HS-27A (cell line): ENCODE measurements at places on chromosomes 6 and 20.

- DNase-seq: no peak
These were observed 62.0 kb downstream of the FAM120B start for GRCh38 chr6:170368544-170368943.

- DNase-seq: no peak
These were observed 5.0 kb downstream of the SRC start for GRCh38 chr20:37350649-37351574.

GRCh38 chr20:33645396-33645795, 16.7 kb upstream of the C20orf144 start:
- no peak for DNase-seq

DNA sequence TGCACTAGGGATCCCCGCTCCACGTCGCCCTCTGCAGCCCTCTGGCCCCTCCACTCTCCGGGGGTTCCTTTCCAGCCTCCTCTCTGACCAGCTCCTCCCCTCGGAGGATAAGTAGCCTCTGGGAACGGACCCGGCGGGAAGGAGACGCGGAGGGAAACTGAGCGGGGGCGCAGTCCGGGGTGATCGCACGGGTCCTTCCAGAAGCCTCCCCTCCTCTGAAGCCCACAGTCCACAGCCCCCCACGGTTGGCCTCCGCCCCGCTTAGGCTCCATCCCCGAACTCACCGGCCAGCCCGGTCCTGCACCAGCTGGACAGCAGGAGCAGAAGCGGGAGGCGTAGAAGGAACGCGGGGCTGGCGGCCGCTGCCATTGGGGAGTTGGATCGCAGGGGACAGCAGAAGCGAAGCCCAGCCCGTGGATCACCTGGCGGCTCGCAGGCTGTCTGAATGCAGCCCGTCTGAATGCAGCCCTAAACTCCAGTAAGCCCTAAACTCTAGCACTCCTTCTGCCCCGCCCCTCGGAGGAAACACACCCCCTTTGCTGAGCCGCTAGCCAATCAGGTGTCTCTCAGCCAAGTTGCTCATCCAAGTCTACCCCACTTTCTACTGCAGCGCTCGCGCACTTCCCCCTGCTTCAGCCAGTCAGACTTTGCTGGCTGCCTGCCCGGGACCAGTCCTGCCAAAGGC, at the start of gene RAET1G:
Gene RAET1G, minus strand, starts transcription at position 480 of the 685 bp plus-strand sequence. Its CDS starts 111 bp downstream, at position 369.
- DNase-seq: peak; percentile 75

DNA sequence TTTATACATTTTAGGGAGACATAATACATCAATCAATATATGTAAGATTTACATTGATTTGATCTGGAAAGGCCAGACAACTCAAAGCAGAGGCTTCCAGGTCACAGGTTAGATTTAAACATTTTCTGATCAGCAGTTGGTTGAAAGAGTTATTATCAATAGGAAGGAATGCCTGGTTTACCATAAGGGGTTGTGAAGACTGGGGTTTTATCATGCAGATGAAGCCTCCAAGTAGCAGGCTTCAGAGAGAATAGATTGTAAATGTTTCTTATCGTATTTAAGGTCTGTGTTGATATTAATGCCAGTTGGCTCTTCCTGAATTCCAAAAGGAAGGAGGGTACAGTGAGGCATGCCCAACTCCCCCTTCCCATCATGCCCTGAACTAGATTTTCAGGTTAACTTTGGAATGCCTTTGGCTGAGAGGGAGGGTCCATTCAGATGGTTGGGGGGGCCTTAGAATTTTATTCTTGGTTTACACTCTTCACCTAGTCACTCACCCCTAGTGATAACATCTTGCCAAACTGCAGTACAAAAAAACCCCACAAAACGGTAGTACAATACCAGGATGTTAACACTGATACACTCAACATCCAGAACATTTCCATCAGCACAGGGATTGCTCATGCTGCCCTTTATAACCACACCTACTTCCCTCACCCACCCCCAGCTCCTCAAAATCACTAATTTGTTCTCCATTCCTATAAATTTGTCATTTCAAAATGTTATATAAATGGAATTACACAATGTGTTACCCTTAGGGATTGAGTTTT, 259.6 kb upstream of the PLN start:
- no peak for DNase-seq

DNA sequence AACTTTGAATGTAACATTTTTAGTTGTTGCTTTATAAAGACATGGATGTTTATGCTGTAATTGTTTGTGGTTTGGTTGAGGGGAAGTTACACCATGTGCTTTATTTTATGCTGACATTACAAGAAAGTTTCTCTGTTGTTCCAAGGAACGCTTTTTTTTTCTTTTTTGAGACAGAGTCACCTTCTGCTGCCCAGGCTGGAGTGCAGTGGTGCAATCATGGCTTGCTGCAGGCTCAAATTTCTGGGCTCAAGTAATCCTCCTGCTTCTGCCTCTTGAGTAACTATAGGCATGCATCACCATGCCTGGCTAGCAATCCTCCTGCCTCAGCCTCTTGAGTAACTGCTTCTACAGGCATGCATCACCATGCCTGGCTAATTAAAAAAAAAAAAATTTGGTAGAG, 21.0 kb upstream of the IFNGR1 start:
- DNase-seq: no peak

- DNase-seq: no peak
These were observed 139.0 kb downstream of the FLRT3 start for GRCh38 chr20:14198416-14198815.

GRCh38 chr20:54514028-54514607, 38.7 kb downstream of the DOK5 start:
- DNase-seq: no peak

GRCh38 chr6:27238010-27238983, 9.2 kb upstream of the PRSS16 start:
- DNase-seq: no peak

DNA sequence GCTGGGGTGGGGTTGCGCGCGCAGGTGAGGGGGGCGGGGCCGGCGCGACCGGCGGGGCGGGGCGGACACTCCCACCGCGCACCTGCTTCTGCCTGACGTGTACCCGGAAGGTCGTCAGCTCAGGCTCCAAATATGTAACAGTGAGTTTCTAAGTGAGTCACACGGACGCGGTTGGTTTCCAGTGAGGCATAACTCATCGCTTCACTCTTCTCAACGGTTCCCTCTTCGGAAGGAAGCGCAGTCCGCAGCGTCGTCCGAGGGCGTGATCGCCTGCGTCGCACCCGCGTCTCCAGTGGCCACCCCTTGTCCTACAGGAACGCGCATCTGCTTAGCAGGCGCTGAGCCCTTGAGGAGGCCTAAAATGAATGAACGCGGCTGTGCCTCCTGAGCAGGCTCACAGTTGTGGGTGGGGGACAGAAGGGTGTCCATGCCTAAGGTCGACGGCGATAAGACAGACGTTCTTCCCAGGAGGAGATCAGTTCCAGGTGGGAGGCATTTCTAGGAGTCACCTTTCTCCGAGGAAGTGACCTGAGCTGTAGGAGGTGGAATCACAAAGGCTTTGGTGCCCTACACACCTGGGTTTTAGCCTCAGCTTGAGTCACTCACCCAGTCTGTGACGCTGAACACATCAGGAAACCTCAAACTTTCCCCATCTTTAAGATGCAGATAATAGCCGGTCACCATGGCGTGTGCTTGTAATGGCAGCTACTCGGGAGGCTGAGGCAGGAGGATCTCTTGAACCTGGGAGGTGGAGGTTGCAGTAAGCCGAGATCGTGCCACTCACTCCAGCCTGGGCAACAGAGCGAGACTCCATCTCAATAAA, 50.9 kb upstream of the EZR start:
- DNase-seq: no peak

DNA sequence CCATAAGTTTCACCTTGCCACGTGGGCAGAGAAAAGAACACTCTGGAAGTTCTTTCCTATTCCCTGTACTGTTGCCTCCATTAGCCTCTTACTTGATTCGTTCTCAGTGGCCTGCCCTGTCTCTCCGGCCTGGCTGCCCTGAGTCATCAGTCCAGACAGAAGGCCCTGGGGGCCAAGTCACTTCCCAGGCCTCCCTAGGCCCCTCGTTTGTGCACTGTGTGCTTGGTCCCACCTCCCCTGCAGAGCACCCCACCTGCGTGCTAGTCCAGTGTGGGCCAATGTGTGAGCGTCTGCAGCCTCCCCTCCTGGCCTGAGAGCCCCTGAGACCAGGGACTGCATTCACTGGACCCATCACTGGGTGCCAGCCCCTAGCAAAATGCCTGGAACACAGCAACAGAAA, 191.2 kb upstream of the RREB1 start:
- no peak for DNase-seq

- no peak for DNase-seq
These were observed 197.6 kb downstream of the DLL1 start for GRCh38 chr6:170093276-170093657.

- no peak for DNase-seq
These were observed 203.0 kb upstream of the RGS17 start for GRCh38 chr6:153334121-153334520.

DNA sequence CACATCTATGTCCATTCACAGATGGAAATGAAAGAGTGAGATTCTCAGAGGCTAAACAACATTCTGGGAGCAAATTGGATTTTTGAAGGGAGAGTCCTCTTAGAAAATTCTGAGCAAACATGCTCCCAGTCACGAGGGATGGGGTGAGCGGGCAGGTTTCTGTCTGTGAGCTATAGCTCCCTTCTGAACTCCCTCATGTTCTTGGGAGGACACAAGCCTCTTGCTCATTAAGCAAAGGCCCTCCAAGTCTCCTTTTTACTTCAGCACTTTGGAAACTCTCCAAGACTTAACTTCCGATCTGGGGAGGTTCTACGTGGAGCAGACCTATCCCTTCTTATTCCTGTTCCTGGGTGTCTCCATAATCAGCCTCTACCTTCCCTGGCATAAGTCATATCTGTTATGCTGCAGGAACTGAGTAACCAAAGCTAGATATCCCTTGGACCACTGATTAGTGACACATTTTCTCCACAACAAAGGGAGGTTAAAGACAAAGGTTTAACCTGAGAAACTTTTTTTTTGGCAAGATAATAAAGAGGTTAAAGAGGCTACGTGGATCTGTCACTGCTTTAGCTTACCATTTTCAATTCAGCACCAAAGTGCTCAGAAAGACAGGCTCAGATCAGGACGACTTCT, 33.0 kb upstream of the SMIM29 start:
- no peak for DNase-seq

GRCh38 chr6:121881974-121882667, 446.7 kb downstream of the GJA1 start:
- peak; percentile 95 for DNase-seq

GRCh38 chr6:143313163-143313562, 137.3 kb downstream of the ADAT2 start:
- DNase-seq: no peak

GRCh38 chr6:75118925-75119515, 86.8 kb downstream of the COL12A1 start:
- DNase-seq: no peak

DNA sequence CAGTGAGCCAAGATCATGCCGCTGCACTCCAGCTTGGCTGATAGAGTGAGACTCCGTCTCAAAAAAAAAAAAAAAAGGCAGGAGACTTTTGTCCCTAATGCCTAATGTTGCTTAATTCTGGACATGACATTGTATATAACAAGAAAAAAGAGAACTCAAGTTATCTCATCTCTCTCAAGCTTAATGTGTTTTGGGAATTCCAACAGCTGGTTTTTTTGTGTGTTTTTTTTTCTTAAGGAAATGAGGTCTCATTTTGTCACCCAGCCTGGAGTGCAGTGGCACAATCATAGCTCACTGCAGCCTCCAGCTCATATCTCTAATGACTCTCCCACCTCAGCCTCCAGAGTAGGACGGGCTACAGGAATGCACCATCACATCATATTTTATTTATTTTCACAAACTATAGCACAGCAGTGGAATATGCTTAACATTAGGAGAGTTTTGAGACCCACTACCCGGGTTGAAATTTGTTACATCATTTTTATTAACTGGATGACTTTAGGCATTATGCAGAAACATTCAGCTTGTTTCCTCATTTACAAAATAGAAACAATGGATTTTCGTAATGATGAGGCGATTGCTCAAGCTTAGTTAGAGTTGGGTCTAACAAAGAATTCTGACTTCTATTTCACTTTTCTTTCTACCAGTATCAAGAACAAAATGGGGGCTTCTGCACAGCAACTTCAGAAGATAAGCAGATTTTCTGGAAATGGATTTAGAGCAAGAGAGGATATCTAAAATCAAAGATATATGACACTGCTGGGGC, 104.1 kb upstream of the BTN3A2 start:
- no peak for DNase-seq

DNA sequence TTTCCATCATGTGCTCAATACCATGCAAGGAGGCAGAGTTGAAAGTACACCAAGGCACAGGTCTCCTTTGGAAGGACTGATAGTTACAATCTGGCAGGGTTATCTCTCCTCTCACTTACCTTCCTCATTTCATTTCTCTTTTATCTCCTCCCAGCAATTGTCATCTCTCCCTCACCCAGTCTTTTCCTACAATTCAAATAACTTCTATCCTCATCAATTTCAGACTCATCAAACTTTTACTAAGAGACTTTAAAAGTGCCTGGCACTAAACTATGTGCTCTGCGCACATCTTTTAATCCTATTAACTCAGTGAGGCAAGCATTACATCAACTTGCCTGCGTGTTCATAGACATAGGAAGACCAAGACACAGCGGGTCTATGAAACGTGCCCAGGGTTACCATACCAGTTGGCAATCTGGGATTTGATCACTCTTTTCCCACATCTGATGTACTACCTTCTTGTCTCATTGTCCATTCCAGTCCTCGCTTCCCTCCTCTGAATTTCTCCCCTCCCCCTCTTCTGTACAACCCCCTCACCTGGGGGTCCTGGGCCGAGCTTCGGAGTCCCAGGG, 1.2 kb downstream of the VARS1 start:
- DNase-seq: no peak

DNA sequence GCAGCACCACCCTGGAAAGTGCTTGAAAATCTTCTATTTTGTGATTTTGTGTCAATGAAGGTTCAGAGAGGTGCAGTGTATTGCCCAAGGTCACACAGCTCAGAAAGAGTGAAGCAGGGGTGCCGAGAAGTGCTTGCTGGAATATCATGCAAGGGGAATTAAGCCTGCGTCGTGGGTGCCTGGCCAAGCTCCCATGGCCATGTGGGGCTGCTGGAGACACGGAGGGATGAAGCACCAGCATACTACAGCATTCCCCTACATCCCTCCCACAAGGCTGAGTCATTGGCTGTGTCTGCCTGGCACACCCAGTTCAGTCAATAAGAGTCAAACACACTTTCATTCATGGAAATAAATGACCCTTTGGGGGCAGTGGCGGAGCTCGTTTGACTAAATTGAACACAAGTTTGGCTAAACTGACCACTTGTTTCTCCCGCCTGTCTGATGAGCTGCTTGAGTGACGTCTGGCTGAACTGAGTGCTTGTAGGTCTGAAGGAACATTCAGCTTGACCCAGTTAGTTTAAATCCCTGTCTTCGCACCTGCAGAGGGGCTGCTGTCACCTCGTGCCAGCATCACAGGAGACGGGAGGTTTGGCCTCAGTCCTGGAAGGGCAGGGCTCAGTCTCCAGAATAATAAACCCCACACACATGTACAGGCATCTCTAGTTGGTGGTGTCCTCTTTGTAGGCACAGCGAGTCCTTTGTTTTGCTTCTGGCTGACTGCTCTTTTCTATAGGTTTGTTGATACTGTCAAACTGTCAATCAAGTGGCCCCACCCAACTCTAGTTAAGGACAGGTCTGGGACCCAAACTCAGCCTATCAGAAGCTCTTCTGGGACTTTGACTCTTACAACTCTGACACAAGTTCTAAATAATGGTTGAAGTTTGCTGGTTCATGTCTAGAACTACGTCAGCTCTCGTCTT, 8.4 kb upstream of the TGM2 start:
- peak; percentile 93 for DNase-seq
